Hematopoietic multipotent progenitor cell treated with erythropoietin and hydrocortisone succinate and interleukin-3 and kit ligand, for 6 days (in vitro differentiated cells): ENCODE measurements at places on chromosomes 16 and 17.

GRCh38 chr17:29546085-29546484, 20.8 kb downstream of the ABHD15 start:
- no peak for DNase-seq

- no peak for DNase-seq
Observed at GRCh38 chr16:84548971-84549844, 44.7 kb upstream of the MEAK7 start.

- peak; percentile 31 for DNase-seq
Observed at GRCh38 chr16:14307527-14308367, 236.6 kb downstream of the MRTFB start.

DNA sequence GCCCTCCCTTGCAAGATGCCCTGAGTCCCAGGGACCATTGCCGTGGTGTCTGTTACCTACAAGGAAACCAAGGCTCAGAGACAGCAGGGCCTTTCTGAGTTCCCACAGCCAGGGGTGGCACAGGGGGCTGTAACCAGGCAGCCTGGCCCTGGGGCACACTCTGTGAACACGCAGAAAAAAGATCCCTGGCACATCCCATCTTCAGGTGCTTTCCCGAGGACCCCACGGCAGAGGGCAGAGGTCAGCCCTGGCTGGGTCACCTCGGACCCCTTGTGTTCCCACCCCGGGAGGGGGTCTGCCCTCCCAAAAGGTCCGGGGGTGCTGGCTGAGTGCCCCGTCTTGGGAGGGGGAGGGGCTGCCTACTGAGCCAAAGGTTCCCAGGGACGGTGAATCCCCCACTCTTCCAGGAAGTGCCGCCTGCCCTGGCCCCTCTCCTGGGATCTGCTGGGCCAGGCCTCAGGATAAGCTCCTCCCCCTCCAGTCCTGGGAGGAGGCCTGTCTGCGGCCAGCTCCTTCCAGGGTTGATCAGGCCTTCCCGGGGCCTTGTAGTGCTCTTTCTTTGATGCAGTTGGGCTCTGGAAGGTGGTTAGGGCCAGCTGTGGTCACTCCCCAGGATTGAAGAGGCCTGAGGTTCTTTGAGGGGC, 8.1 kb downstream of the GLIS2 start:
- DNase-seq: no peak

GRCh38 chr17:21539146-21539545, 153.2 kb upstream of the KCNJ18 start:
- DNase-seq: no peak

DNA sequence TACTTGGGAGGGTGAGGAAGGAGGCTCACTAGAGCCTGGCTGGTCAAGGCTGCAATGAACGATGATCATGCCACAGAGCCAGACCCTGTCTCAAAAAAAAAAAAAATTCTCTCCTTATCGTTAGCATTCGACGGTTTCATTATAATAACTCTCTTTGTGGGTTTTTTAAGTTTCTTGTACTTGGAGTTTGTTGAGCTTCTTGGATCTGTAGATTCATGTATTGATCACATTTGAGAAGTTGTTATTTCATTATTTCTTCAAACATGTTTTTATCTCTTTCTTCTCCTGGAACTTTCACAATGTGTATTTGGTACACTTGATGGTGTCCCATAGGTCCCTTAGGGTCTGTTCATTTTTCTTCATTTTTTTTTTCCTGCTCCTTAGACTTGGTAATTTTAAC, 16.8 kb upstream of the ABCA3 start:
- no peak for DNase-seq

DNA sequence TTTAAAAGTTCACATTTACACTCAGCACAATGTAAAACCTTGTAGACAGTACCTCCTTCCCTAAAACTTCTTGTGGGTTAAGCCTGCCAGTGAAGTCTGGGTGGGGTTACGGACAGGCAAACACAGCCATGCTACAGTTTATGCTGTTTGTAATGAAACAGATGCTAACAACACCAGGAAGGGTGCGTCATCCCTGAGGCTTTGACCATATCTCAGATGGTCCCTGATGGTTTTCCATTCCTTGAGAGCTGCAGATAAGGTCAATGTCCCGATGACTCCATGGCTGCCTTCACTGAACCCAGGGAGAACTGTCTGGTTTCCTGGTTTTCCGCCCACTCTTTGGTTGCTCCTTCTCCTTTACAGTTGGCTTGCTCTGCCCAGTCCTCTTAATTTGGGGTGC, 29.1 kb downstream of the GAS7 start:
- DNase-seq: no peak

DNA sequence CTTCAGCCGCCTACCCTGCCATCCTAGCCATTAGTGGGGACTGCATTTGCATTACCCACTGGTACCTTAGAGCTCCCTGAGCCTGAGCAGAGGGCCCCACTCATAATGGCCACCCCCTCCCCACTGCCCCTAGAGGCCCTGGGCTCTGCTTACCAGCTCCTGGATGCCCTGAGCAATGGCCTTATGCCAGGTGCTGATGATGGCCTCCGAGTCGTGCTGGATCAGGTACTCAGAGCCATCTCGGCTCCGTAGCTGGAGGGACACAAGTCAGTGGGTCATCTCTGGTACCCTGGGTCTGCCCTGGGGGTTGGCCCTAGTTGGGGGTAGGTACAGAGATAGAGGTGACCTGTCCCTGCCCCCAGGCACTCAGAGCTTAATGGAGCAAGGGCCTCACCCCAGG, 34.9 kb downstream of the ARHGAP27 start:
- no peak for DNase-seq

DNA sequence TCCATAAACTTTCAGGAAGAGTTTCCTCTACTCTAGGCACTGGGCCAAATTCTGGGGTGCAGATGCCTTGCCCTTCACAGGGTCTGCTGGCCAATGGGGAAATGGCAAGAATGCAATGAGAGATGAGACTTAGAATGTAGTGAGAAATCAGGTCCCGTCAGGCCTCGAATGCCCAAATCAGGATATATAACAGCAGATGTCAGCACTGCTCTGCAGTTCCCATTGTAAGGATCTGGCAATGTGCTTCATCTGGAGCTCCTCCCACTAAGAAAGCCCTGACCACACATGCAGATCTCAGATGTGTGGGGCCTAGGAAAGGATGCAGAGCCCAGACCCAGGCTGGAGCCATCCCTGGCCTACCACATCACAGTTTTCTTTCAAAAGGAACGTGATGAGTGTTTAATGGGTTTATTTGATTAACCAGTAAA, 13.9 kb upstream of the LPCAT2 start:
- peak; percentile 72 for DNase-seq

DNA sequence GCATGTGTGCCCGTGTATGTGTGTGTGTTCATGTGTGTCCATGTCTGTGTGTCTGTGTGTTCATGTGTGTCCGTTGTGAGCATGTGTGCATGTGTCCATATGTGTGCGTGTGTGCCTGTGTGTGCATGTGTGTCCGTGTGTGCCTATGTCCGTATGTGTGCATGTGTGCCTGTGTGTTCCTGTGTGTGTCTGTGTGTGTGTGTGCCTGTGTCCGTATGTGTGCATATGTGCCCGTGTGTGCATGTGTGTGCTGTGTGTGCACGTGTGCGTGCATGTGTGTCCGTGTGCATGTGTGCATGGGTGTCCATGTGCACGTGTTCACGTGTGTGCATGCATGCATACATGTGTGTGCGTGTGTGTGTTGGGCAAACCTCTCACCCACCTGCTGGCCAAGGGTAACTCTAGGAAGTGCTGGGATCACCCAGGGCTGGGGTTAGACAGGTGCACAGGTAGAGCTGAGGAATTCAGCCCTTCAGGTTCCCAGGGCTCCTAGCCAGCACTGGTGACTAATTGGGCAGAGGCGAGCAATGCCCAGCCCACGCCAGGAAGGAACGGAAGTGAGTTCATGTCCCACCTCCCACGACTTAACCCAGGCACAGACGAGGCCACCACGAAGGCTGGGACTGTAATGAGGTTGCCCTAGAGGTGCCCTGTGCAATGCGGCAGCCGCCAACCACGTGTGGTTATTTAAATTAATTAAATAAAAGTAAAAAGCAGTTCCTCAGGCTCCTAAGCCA, 8.2 kb upstream of the CSNK1D start:
- no peak for DNase-seq

DNA sequence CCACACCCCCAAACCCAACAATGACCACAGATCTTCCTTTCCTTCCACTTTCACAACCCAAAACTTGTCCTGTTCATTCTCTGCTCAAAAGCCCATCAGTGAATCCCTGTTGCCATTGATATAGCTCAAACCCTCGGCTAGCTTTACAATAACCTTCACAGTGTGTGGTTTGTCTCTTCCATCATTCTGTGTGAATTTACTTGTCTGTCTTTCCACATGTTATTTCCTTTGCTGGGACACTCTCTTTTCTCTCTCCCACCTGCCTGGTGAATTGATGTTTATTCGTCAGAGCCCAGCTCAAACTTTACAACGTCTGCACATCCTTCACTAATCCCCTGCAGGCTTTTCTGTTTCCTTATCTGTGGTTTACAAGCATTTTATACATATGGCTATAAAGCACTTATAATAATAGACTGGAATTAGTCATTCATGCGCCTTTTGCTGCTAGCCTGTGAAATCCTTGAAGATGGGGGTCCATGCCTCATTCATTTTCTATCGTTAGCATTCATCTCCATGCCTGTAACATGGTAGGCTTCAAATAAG, 114.4 kb downstream of the CDH13 start:
- no peak for DNase-seq

DNA sequence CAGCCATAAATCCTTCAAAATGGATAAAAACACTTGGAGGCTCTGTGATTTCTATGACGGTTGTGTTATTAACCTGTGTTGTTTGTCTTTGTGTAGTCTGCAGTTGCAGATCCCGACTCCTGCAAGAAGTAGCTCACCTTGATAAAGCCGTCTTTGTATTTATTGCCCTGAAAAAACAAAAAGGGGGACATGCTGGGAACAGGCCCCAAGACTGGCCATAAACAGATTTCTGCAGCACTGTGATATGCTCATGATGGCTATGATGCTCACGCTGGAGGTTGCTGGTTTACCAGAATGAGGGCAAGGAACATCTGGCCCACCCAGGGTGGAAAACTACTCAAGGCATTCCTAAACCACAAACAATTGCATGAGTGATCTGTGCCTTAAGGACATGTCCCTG, 71.0 kb downstream of the LGALS9 start:
- DNase-seq: no peak

DNA sequence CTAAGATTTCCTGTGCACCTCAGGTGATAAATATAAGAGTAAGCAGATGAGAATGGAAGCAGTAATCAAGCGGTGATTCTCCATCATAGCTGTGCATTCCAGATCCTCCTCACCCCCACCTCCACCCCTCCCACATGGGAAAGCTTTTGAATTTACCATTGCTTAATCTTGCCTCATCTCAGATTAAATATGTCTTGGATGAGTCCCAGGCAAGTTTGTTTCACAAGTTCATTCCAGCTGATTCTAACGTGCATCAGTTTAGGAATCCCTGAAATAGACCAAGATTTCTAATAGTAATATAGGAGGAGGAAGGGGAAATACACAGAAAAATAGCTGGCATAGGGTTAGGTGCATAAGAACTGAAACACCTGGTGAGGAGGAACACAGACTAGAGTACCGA, 396.2 kb upstream of the KIF2B start:
- no peak for DNase-seq

DNA sequence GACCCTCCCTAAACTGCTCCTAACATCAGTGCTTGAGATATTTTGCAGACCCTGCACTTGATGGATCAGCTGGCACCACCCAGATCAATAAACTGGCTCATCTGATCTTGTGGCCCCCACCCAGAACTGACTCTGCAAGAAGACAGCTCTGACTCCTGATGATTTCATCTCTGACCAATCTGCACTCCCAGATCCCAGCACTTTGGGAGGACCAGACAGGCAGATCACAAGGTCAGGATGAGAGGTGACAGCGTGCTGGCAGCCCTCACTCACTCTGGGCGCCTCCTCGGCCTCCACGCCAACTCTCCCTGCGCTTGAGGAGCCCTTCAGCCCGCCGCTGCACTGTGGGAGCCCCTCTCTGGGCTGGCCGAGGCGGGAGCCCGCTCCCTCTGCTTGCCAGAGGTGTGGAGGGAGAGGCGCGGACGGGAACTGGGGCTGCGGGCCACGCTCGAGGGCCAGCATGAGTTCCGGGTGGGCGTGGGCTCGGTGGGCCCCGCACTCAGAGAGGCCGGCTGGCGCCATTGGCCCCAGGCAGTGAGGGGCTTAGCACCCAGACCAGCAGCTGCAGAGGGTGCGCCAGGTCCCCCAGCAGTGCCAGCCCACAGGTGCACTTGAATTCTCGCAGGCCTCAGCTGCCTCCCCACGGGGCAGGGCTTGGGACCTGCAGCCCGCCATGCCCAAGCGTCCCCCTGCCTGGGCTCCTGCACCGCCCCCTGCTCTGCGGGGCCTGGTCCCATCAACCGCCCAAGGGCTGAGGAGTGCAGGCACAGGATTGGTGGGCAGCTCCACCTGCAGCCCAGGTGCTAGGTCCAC, 2.4 kb upstream of the C16orf54 start:
- no peak for DNase-seq

GRCh38 chr16:67277294-67277998, 1.9 kb upstream of the PLEKHG4 start:
- peak; percentile 70 for DNase-seq

DNA sequence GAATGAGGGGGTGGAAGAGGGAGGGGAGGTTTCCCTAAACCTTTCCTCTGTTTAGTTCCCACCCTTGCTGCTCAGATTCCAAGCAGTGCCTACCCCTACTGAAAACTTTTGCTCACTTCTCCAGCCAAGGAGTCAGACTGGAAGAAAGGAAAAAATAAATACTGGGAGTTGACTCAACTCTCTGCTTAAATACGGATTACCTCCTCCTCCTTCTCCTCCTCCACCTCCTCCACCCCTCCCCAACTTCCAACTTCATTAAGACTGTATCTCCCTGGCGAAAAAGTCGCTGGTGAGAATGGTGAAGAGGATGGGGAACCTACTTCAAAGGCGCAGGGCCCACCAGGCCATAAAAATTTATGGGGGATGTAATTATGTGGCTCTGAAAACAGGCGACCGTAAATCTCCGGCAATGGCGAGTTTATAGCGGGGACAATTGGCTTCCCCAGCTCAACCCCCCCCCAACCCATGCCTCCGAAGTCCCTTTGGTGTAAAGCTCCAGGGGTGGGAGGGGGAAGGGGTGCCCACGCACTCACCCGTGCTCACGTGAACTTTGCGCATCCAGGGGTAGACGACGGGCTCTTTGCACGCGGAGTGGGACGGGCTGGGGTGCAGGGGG, 712 bp downstream of the HOXB4 start:
- DNase-seq: peak; percentile 58

- DNase-seq: no peak
Observed at GRCh38 chr16:66901626-66902025, 17.1 kb downstream of the CDH16 start.

DNA sequence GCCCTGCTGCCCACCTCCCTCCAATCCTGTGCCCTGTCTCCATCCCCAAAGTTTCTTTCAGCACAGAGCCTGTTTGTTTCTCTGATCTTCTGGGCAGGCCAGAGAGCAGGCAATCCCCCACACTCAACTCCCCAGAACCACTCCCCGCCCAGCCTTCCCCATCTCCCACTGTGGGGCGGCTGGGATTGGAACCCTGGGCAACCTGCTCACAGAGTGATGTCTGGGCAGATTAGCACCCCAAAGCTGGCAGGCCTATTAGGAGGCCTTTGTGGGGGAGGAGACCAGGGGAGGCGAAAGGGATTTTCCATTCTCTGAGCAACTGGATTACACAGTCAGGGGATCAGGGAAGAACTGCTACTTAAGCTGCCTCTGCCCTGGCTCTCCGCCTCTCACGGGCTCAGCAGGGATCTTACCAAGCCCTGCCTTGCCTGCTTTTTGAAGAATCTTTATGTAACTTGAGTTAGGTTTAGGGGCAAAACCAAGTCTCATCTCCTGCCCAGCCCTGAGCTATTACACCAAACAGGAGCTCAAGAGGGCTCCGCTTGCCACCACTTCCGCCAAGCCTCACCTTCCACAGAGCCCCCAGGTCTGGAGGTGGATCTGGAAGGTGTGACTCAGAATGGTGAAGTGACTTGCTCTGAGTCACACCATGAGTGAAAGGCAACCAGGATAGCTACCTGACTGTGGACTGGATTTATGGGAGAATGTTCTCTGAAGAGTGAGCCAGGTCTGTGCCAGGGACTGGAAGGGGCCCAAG, 16.0 kb upstream of the LHX1 start:
- DNase-seq: no peak
